ENCODE measurements at places on chromosomes 2 and 18.

GRCh38 chr2:19775315-19775714 lies 126.5 kb downstream of the TTC32 start:
- DNase-seq: no peak

GRCh38 chr2:196703695-196704094 lies 64.2 kb downstream of the CCDC150 start:
- no peak for DNase-seq

DNA sequence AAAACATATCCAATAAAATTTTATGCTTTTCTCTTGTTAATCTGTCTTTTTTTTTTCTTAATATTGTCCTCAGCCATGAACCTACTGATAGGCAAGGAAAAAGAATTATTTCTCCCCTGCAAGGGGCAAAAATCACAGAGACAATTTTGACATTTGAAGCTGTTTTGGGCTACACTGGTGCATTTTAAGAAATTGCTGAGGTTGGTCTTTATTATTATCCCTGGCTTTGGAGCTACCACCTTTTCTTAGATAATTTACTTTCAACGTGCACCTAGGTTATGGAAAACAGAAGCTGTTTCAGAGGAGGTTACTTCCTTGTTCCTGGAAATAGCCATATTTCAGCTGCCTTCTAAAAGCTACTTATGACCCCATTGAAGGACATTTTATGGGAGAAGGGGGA lies 195.5 kb upstream of the KYNU start:
- no peak for DNase-seq

- DNase-seq: no peak
These were observed 278.6 kb downstream of the CDH19 start for GRCh38 chr18:66325251-66325650.

- DNase-seq: no peak
These were observed 283.8 kb upstream of the LYPD1 start for GRCh38 chr2:132953771-132954170.

DNA sequence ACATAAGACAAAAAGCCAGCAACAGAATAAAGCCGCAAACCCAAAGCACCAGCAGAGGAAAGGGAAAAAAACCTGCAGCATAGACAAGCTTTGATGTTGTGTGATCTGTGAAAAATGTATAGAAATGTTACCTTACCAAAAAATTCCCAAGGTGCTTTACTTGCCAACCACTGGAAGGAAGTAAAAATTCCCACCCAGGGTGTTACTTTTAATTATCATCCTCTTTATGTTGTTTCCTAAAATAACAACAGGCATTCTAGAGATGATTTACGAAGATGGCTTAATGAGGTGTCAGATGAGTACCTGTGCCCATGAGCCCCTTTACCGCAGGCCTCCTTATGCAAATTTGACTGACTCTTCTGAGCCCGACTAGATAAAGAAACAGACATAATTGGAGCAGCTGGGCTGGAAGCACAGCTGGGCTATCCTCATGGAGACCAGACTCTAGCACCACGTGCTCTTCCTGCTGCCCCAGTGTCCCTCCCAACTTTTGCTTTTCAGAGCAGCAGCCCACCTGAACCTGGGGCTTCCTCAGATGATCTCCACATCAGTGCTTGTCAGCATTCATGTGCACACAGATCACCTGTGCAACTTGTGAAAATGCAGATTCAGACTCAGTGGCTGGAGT lies 41.5 kb downstream of the SRSF7 start:
- DNase-seq: no peak

- DNase-seq: no peak
These were observed 12.3 kb upstream of the CHST10 start for GRCh38 chr2:100429726-100430125.

- DNase-seq: no peak
These were observed 26.1 kb upstream of the PIEZO2 start for GRCh38 chr18:11175266-11175979.

DNA sequence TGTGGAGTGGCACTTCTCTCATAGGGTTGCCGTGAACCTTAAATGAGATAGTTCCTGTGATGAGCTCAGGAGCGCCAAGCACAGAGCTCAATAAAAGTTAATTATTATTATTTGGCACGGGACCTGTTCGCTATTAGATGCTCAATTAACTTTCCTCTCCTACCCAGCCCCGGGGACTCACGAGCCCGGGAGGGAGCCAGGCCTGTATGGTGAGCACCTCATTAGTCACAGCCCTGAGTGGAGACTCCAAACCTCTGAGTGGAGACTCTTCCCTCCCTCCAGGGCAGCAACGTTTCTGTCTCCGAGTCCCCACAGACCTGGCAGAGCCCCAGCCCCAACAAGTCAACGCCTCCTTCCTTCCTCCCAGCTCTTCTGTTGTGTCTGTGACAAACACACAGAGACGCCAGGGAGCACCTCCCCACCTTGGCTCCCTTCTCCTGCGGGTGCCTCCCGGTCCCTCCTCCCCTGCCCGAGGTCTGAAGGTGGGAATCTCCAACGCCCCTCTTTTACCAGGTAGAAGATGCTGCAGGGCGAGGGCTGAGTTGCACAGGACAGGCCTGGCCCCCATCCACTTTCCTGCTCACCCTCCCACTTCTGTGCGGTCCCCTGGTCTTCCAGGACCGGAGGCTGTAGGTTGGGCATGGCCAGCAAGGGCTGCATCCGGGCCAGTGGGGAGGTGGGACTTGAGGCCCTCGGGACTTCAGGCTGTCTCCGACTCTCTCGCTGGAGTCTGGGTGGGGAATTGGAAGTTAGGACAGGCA lies 52.7 kb upstream of the ODC1 start:
- no peak for DNase-seq

DNA sequence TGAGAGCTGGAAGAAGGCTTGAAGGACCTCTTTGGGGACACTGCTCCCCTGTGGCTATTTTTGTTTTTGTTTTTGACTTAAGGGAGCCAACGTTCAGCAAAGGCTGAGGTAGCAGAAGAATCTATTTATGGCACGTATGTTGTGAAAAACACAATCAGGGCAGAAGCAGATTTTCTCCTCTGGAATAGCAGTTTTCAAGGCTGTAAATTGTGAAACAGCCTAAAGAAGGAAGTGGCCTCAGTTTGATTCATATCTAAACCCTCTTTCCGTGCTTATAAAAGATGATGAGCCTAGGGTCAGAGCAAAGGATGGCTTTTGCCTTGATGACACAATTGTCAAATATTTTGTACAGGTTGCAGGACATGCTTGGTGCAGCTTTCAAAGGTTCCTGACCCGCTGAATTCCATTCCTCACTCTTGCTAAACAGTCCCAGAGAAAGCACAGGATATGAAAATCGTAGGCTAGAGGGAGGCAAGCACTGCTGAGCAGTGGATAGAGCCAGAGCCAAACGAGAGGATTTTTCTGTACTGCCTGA lies 106.2 kb upstream of the DLX2 start:
- no peak for DNase-seq

DNA sequence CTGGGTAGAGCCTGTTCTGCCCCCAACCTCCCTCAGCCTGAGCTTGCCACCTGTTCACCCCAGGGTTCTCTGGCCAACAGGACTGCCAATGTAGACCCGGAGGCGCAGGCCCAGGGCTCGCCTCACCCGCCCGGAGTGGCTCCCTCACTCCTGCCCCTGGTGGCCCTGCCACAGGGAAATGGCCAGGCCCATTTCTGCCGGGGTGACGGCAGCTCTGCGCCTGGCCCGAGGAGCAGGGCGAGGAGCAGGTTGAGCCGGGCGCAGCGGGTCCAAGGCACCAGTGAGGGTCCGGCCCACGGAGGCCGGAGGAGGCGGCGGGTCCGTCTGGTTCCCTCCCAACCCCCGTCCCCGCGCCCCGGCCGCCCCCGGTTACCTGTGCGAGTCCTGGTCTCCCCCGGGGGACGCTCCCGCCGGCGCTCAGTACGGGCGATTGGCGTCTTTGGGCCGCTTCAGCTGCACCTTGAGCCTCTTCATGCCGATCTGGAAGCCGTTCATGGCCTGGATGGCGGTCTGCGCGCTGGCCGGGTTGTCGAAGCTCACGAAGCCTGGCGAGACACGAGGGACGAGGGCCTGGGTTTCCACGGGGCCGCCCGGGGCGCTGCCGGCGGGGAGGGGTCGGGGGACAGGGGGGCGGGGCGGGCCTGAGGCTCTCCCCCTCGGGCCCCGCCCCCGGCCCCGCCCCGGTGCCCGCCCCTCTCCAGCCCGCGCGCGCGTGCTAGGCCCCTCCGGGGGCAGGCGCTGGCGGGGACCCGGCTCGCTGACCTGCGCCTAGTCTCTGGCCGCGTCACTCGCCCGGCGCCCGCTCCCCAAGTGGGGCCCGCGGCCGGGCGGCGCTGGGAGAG lies 312.0 kb downstream of the CELF4 start:
- no peak for DNase-seq

GRCh38 chr18:13003466-13003896 lies 12.3 kb downstream of the CEP192 start:
- DNase-seq: peak; percentile 21

GRCh38 chr18:2302628-2303516 lies 268.4 kb downstream of the METTL4 start:
- peak; percentile 39 for DNase-seq

- no peak for DNase-seq
These were observed 373.3 kb downstream of the IRS1 start for GRCh38 chr2:226426292-226426736.

- no peak for DNase-seq
These were observed 40.5 kb downstream of the LONRF2 start for GRCh38 chr2:100281521-100282438.

DNA sequence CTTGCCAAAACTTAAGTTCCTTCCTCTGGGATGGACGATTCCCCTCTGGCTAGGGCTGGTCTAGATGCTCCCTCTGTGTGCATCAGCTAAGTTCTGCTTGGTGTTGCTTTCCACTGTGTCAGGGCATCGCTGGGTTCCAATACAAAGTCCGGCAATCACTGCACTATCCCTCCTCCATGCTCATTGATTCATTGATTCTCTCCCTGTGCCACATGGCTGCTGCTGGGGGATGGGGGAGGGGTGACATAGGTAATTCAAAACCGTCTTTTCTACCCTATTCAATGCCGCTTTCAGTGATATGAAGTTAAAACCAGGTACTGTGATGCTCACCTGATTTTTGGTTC lies 22.8 kb downstream of the IL1RN start:
- no peak for DNase-seq

DNA sequence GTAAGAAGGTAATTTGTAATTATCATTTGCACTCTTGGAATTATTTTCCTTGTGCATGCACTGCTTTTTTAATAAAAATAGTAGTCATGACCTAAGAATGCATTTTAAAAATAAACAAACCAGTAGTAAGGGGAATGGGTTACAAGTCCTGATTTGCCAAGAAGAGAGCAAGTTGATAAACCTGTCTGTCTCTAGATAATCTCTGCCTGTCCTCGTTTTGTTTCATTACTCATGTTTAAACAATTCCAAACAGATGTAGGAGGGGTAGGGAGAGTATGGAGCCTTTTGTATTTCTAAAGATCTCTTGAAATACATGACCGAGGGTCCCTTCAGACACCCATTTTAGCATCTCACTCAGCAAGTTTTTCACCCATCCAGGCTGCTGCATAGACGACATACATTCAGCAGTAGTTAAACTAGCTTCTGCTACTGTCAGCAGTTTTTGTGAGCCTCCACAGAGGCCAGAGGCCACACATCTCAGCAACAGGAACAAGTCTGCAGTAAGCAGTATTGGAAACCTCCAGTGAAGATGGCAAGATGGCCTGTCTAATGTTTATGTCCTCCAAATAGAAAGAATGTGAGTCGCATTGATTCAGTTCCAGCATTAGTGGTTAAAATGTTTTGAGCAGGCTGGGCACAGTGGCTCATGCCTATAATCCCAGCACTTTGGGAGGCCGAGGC lies 2.3 kb upstream of the EXOC6B start:
- DNase-seq: no peak

DNA sequence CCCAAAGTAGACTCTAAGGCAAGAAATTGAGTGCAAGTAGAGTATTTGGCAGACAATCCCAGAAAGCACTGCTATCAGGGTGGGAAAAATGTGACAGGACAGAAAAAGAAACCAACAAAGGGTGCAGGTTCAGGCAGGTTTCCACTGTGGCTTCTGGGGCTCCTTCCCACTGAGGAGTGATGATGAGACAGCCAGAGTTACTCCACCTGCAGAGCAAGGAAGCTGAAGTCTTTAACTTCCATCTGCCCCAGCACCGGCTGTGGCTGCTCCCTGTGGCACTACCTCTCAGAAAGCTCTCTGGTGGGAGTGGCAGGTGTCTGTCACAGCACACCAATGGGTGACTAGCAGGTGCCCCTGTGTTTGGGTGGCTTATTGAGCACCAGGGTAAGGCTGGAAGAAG lies 37.6 kb upstream of the ACKR3 start:
- no peak for DNase-seq

DNA sequence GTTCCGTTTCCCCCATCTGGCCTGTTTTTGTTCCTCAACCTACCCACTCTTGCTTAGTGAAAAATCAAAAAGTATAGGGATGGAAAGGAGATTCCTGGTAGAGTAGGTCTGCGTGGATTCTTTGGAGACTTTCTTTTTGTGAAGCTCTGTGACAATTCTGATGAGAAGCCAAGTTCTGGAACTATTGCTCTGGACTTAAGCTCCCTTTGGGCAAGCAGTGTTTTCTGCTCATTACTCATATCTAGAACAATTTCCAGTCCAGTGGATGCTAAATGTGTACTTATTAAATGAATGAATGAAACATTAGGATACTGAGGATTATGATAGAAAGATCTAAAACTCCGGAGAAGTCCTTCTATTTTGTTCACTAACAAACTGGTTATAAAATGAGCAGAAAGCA lies 76.5 kb downstream of the SOCS6 start:
- DNase-seq: no peak

DNA sequence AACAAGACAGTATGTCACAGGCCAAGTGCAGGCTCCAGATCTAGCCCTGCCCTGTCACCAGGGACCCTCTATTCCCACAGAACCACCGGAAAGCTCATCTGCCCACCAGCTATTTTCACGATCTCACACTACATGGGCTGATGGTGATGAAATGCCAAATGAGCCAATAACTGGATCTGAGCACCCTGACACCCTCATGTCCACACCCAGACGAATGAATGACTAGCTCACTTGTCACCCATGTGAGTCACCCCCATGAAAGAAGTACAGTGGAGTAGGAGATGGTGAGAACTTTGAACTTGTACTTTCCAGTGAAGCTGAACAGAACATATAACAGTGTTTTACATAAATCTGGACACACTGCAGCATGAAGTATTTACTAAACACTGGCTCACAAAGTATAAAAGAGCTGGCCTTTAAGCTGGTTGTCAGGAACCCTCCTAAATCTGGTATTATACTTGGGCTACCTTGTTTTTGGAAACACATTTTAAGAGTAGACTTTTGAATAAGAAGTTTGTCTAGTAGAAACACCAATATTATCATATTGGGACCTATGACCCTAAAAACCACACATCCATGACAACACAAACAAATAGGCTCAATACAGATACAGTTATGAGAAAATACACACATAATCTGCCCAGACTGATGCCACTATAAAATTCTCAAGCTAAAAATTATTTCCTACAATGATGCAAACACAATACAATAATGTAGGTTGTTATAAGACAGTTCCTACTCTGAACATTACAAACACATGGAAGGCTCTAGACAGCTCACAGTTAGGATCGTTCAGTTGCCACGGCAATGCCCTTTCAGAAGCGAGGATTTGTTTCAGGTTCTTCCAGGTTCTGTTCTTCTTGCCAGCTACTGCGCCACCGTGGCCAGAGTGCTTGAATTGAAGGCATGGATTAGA lies 19.0 kb downstream of the INO80C start:
- peak; percentile 95 for DNase-seq

All from kidney epithelial cell (primary cell).